ENCODE measurements at places on chromosomes 5 and 9.

GRCh38 chr5:37575541-37576489, 196.7 kb downstream of the WDR70 start:
- DNase-seq, result no peak

DNA sequence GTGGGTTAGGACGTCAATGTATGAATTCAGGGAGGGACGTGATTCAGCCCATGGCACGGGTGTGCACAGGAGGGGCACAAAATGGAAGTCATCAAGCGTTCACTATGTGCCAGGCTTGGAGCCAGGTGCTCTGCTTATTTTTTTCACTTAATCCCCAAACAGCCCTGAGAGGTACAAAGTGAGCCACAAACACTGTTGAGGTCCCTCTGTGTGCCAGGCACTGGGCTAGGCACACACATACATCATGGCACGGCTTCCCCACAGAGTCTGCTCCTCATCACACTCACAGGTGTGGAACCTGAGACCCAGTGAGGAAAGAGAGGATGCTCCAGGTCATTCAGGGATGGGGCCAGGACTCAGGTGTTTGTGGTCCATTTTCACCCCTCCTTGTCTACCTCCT, 68.1 kb downstream of the GALNT12 start:
- no peak for DNase-seq

- no peak for DNase-seq
These were observed 9.0 kb downstream of the GPSM1 start for GRCh38 chr9:136336156-136336870.

DNA sequence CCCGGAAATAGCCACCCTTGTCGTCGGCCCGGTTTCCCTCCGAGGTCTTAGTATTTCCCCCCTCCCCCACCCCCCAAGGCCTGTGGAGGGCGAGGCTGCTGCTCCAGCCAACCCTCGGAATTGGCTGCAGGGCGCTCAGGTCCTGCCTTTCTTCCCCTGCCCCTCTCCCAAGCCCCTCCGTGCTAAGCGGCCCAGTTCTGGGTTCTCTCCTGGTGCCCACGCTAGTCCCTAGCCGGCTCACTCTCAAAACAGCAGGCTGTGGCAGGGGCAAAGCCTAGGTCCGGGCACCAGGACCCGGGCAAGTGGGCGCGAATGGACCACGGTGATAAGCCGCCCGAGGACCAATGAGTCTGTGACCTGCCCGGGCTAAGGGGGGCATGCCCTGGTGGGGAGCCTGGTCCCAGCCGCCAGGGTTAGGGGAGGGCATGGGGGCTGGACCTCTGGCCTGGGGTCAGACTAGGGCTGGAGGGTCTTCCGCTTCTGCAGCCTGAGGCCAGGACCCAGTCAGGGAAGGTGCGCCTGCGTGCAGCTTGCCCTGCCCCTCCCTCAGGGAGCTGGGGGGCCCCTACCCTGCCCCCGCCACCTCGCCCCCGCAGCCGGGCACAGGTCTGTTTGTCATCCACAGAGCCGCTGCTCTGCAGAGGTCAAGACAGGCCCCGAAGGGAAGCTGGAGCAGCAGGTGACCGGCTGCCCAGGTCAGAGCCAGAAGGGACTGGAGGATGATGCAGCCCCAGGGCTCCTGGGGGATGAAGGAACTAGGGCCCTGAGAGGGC, 5.0 kb upstream of the IRX4 start:
- DNase-seq, result no peak

GRCh38 chr5:83467371-83468035, 4.0 kb upstream of the VCAN start:
- DNase-seq, result no peak

Data from CD4-positive, alpha-beta memory T cell (primary cell).